Prostate gland (tissue), 2 donors: ENCODE measurements at places on chromosomes 11 and 22.
A peak's percentile ranks its signal among the peaks of the same experiment; 100 is the strongest.

GRCh38 chr22:49396817-49397216 is 430.9 kb downstream of the BRD1 start:
- H3K27ac ChIP-seq, result no peak overlapping the region
- peaks cover 3% of the 10 kb centered on the region for H3K27me3 ChIP-seq
- H3K4me1 ChIP-seq, result no peaks in the 10 kb centered on the region
- no peak for DNase-seq
- no peaks in the 10 kb centered on the region for H3K36me3 ChIP-seq

- H3K4me3 ChIP-seq, result no peak overlapping the region
- DNase-seq, result no peak
- no peaks in the 10 kb centered on the region for H3K36me3 ChIP-seq
- H3K27ac ChIP-seq, result no peak overlapping the region
- H3K27me3 ChIP-seq, result no peaks in the 10 kb centered on the region
These were observed 118.1 kb downstream of the MPPED1 start for GRCh38 chr22:43529934-43530333.

DNA sequence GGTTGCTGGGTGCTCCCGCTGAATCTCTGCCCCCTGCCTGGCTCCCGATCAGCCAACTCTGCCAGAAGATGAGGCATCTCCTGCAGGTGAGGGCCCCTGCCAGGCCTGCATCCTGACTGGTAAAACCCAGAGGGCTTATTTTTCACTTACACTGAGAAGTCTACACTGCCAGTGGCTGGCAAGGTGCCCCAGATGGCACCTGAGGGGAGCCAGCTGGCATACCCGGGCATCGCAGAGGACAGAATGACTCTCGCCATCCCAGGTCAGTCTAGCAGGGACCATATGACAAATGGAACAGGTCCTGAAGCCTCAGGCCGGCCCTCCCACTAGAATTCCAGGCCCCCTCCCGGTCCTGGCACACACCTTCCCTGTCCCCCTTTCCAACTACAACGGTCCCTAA is 30.9 kb downstream of the MACROD1 start:
- no peaks in the 10 kb centered on the region for H3K27me3 ChIP-seq
- no peak overlapping the region for H3K27ac ChIP-seq
- H3K4me1 ChIP-seq, result peaks cover 10% of the 10 kb centered on the region
- no peak overlapping the region for H3K4me3 ChIP-seq
- H3K36me3 ChIP-seq, result no peaks in the 10 kb centered on the region
- DNase-seq, result no peak

GRCh38 chr11:2518111-2518982 is 73.5 kb downstream of the KCNQ1 start:
- no peak overlapping the region for H3K27ac ChIP-seq
- no peak overlapping the region for H3K4me3 ChIP-seq
- H3K4me1 ChIP-seq, result no peaks in the 10 kb centered on the region
- DNase-seq, result no peak
- H3K27me3 ChIP-seq, result no peaks in the 10 kb centered on the region

DNA sequence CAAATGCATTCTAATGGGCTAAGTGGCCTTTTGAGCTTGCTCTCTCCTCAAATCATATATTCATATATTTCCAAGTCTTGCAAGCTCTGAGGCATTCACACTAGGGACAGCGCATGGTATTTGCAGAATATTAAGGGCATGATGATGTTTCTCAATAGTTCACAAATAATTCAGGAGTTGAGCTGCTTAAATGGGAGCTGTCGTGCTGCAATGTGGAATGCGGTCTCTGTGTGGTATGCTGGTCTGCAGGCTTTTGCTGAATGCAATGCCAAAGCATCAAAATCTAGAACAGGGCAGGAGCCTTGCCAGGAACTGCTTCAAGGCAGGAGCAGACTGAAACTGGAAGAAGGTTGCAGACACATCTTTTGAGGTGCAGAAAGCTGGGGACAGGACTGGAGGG is 1060.0 kb downstream of the TBC1D22A start:
- no peaks in the 10 kb centered on the region for H3K36me3 ChIP-seq
- no peak overlapping the region for H3K4me3 ChIP-seq
- H3K4me1 ChIP-seq, result no peaks in the 10 kb centered on the region
- no peak overlapping the region for H3K27ac ChIP-seq

DNA sequence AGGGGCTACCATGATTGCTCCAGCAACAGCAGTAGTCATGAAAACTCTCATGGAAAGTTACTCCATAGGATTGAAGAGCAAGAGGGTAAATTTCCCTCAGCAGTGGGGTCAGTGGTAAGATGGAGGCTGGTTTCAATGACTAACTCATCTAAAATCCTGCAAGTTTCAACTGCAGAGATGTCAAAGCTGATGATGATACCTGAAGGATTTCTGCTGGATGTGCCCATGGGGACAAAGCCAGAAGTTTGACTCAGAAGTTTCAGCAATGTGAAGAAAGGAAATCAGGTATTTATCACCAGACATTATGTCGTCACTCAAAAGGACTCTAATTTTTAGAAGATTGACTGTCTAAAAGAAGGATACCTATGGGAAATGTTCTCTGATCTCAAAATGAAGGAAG is 29.1 kb downstream of the RAB38 start:
- DNase-seq, result no peak
- no peaks in the 10 kb centered on the region for H3K36me3 ChIP-seq
- no peak overlapping the region for H3K27ac ChIP-seq
- no peaks in the 10 kb centered on the region for H3K4me1 ChIP-seq

GRCh38 chr11:93279851-93280347 is 50.6 kb upstream of the DEUP1 start:
- no peak overlapping the region for H3K27ac ChIP-seq
- DNase-seq, result no peak
- H3K4me1 ChIP-seq, result no peaks in the 10 kb centered on the region
- H3K36me3 ChIP-seq, result no peaks in the 10 kb centered on the region
- H3K4me3 ChIP-seq, result no peak overlapping the region
- no peaks in the 10 kb centered on the region for H3K27me3 ChIP-seq

GRCh38 chr11:111870522-111870885 is 877 bp downstream of the ALG9 start:
- no peak for DNase-seq
- H3K4me1 ChIP-seq, result no peaks in the 10 kb centered on the region
- peak overlapping the region; percentile 84 for H3K27ac ChIP-seq
- peak overlapping the region; percentile 80 for H3K4me3 ChIP-seq
- no peaks in the 10 kb centered on the region for H3K27me3 ChIP-seq

- no peaks in the 10 kb centered on the region for H3K4me1 ChIP-seq
- H3K27me3 ChIP-seq, result no peaks in the 10 kb centered on the region
- no peak overlapping the region for H3K27ac ChIP-seq
- no peak overlapping the region for H3K4me3 ChIP-seq
These were observed 9.1 kb downstream of the LINC01488 start for GRCh38 chr11:69490516-69490915.

- no peaks in the 10 kb centered on the region for H3K4me1 ChIP-seq
- H3K4me3 ChIP-seq, result no peak overlapping the region
- DNase-seq, result no peak
- no peak overlapping the region for H3K27ac ChIP-seq
- no peaks in the 10 kb centered on the region for H3K36me3 ChIP-seq
These were observed 16.5 kb upstream of the GAL start for GRCh38 chr11:68667511-68668500.

DNA sequence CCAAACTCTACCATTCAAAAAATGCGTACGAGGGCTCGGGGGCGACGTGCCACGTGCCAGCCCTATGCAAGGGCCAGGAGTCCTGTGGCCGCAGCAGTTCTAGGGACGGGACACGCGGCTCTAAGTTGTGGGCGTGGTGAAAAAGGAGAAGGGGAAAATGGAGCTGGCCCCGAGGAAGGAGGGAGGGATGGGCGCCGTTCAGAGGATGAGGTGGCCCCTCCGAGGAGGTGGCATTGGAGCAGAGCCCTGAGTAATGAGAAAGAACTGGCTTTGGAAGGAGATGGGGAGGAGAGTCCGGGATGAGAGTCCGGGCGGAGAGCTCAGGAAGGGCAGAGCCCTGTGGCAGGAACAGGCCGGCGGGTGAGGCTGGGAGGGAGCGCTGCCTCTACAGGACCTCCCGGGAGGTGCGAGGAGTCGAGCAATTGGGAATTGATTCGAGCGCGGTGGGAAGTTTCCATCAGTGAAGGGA is 21.0 kb downstream of the OTUB1 start:
- H3K4me1 ChIP-seq, result no peaks in the 10 kb centered on the region
- H3K36me3 ChIP-seq, result no peaks in the 10 kb centered on the region
- no peaks in the 10 kb centered on the region for H3K27me3 ChIP-seq
